Hindlimb muscle (tissue), 1 donor: ENCODE measurements at places on chromosomes 4 and X.
A peak's percentile ranks its signal among the peaks of the same experiment; 100 is the strongest.

DNA sequence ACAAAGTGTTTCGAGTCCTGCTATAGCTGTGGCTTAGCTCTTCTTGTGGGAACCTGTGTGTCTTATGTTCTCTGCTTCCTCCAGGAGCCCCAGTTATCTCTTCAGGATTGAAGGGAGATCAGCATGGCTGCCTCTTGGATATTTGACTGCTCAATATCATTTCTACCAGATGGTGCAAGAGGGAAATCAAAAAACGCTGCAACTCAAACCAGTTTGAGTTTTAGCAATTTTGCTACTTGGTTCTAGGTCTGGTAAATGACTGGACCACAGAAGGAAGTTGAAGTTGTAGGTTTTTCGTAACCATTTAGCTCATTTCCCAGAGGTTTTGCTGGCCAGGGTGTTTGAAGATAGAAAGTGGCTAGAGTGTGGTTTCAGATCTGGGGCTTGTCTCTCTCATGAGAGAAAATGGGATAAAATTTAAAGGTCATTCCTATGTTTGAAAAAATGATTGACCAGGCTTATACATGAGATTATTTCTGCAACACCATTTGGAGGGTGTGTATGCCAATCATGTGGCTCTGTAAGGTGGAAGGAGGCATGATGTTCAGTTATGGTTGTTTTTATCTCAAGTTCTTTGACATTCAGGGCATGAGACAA lies 210.4 kb downstream of the SPRY1 start:
- DNase-seq: no peak

DNA sequence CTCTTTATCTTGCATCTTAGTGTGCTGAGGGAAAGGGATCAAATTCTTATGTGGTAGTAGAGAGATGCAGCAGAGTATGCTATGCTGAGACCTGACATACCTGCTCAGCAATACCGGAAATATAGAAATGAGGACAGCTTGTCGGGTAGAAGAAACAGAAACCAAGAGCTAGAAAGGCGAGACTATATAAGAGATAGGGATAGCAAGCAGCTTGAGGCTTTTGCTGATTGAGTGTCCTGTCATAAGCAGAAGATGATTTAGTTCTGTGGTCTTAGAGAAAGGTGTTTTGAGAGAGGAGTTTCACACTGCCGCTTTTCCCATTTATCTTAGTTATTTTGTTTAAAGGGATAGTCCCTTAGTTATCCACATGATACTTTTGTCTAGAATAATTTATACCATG lies 31.7 kb downstream of the USP9X start:
- no peak for DNase-seq

DNA sequence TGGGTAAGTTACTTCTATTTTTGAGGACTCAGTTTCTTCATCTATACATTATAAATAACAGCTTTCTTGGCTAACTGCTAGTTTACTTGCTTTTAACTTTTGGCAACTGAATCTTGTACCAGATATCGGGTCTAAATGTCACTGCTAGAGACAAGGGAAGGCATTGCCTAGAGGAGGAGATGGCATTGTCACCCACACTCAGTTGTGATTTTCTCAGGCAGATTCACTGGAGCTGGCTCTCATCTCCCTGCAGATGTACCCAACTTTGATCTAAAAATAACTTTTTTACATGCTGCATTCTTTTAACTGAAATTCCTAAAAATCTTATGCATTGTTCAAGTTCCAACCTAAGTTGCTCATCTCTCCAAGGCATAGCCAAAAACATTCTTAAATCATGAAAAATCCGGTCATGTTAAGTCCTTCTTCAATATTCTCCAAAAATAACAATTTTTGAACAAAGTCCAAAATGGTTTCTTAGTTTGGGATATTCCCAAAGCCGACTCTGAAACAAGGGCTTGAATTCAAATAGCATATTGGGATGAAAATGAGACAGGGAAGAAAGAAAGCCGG lies 469.0 kb upstream of the BOD1L1 start:
- no peak for DNase-seq

DNA sequence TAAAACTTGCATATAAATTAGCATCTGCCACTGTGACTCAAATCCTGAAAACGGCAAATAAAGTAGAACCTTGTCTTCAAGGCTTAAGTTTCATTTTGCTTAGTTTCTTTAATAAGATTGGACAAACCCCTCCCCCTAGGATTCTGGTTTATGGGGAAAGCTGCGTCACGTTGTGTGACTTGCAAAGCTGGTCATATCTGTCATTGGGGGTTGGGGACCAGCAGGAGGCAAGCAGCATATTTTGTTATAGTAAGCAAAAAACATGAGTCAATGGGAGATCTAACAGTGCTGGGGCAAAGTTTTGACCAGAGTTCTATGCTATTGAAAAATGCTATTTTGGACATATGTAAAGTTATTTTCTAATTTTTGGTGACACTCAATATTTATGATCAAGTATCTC lies 407.3 kb downstream of the PCDH18 start:
- DNase-seq: peak; percentile 7

DNA sequence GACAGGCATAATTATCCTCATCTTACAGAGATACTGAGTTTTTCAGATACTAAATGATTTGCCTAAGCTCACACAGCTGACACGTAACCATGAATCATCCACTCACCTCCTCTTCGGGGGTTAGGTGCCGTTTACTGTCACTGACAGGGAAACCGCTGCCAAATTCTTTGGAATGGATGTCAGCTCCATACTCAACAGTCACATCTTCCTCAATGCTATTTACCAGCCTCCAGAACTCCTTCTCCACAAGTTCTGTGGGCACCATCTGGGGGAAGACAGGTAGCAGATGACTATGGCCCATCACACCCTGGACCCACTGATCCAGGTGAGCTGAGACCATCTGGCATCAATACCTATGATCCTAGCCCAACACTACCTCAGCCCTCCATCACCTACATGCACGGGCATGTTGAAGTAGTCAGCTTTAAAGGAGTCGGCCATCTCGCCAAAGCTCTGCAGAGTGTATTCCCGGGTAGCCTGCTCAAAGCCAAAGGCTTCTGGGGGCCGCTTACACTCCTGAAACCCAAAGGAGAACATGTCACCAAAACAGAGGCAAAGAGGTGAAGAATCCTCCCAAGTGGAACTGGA lies 13.5 kb downstream of the KDM5C start:
- no peak for DNase-seq
